ENCODE measurements at places on chromosomes 1 and 21. TPM values are rescaled to one million over a fixed set of nuclear protein-coding genes. Genes with fewer than 3 reads are reported as not detected.

The C8A gene
- not detected for total RNA-seq

The REN gene
- total RNA-seq = under 0.01 TPM

The CNR2 gene
- total RNA-seq = not detected

The RYR2 gene
- total RNA-seq = not detected

The TDRD10 gene
- not detected for total RNA-seq

The BEST4 gene
- total RNA-seq = under 0.01 TPM

The KRTAP19-1 gene
- total RNA-seq = not detected

The VASH2 gene
- total RNA-seq = not detected

The RGS13 gene
- not detected for total RNA-seq

The S100A2 gene
- 666 TPM for total RNA-seq

The ATP1A4 gene
- not detected for total RNA-seq

The TNFRSF1B gene
- total RNA-seq = 0.07 TPM

The IQGAP3 gene
- 0.07 TPM for total RNA-seq

The CHAF1B gene
- total RNA-seq = 1.5 TPM

The SAMD11 gene
- total RNA-seq = under 0.01 TPM

The STIL gene
- total RNA-seq = 1.0 TPM
